Tibial artery (tissue), 4 donors: ENCODE measurements at places on chromosomes 1 and 21.

DNA sequence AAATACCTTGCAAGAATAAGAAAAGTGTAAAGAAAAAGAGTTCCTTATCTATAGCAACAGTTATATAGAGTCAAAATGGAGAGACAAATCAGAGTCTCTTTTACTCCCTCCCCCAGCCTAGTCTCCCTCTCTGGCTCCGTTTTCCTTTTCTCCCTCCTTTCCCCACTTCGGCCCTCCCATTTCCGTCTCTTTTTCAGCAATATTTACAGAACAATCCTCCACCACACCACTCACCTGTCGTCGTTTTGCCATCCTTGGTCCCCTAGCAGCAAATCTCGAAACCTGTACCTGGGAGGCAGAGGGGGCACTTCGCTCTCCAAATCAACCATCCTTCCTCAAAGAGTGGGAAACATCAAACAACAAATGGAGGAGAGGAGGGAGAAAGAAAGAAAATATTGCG, 259 bp downstream of the KCNT2 start:
- no peak for DNase-seq

DNA sequence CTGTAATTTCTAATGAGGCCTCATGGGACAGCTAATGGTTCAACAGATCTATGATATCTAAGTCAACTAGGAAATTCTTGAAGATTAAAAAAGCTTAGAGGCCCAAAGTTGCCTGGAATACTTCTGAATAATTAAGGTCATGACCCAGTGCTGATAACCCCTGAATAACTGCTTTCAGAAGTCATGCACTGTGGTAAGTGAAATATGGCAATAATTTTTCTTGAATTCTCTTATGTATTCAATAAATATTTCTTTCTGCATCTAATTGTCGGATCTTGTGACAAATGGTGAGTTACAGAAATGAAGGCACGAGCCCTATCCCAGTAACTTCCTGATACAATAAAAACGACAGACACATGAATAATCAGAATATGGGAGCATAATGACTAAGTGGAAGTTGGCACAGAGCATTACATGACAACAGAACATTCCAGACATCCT, 219.3 kb upstream of the GREM2 start:
- no peak for DNase-seq

- peak; percentile 89 for DNase-seq
These were observed 9.1 kb downstream of the IFI6 start for GRCh38 chr1:27662707-27663393.

DNA sequence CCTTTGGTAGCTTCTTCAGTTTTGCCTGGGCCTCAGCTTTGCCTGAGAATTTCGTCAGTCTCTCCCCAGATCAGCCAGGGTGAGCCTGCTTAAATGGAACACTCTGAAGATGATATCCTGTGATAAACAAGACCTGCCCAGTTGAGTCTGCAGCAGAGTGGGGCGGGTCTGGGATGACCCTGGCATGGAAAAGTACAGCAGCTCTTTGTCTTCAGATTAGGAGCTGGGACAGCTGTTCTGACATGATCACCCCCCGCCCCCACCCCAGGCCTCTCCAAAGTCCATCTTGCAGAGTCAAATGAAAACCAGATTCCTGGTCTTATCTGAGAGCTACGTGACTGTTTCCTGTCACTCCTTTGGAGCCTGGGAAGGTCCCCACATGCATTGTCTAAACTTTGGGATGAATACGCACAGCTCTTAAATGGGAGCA, 2.2 kb upstream of the TMEM51 start:
- no peak for DNase-seq

GRCh38 chr1:87528754-87529517, 200.3 kb downstream of the LMO4 start:
- no peak for DNase-seq

DNA sequence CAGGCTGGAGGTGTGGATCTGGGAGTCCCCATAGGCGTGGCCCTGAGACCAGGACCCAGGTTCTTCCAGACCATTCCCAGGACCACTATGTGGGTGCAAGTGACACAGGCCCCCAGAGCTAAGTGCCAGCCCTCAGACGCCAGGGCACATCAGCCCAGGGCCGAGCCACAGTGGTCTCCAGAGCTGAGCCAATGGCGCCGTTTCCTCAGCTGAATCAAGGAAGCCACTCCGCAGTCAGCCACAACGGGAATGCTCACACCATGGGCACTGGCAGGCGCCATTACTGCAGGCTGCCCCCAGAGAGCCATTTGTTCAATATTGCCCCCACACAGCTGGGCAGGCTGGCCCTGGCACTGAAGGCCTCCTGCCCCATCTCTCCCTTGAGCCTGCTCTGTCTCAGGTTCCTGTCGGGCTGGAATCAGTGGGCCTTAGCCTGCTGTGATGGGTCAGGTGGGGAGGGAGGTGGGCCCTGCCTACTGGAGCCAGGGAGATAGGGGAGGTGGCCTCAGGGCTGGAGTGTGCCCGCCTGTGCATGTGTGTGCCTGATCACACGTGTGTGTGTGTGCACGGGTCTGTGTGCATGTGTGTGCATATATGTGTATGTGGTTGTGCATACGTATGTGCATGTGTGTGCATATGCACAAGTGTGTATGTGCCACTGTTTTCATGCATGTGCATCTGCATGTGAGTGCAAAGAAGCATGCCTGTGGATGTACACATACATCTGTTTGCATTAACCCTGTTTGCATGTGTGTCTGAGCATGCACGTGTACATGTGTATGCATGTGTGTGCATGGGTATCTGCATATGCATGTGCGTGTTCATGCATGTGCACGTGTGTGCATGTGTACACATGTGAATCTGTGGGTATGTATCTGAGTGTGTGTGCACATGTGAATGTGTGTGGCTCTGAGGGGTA, 6.1 kb downstream of the GJC2 start:
- DNase-seq, result no peak

DNA sequence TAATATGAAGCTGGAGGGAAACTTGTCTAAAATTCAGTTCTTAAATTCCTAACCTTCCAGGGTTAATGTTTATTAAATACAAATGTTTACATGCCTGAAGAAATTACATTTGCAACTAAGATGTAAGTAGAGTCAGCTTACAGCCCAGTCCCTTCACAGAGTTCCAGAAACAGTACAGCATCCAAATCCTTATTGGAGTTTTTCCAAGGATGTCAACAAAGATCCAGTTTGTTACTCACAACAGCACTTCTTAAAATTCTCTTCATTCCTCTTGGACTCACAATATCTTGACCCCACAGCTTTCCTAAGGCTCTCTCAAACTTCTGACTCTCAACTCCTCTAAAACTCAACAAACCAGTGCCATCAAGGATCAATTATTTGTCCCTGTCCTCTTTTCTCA, 50.1 kb upstream of the RWDD3 start:
- DNase-seq, result no peak

DNA sequence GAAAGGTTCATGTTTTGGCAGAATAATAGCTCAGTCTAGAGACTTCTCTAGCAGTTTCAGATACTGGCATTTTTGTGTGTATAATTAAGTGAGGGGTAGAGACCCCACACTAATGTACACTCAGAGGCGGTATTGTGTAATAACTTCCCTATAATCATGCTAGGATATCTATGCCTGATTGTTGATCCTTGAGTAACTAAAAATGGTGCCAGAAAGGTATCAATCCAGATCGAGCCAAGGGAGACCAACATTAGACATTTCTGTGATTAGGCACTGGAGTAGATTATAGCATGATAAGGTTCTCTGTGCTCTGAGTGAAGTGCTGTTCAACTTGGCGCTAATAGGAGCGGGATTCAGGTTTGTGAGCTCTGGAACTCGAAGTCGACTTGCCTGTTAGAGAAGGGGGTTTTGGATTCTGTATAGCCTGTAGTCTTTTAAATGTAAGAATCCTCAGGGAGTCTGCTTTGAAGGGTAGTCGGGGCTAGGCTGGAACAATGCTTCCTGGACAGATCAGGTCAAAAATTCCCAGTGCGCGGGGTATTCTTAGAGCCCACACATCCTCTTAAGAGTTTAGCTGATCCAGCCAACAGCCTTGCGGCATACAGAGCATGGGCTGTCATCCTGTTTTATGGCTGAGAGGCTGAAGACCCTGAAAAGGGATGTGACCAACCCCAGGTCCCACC, 24.2 kb downstream of the MAN1C1 start:
- DNase-seq, result no peak

- DNase-seq, result peak; percentile 17
These were observed 1.0 kb downstream of the FTCD start for GRCh38 chr21:46154155-46154954.

DNA sequence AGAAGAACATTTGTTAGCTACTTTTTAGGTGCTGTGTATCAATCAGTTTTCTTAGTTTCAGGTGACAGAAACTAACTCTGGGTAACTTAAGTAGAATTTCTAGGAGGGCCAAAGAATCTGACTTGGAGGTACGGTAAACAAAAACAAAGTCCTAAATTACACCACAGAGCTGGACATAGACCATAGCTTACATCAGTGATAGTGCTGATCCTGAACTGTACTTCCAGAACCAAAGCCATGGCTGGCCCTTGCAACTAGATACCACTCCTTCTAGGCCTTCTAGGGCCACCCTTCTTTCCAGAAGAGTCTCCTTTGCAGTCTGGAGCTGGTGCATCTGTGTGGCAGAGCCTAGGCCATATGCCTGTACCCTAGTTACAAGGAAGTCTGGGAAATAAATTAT, 94.5 kb downstream of the OLFML2B start:
- no peak for DNase-seq

GRCh38 chr1:29833581-29833980, 597.3 kb downstream of the PTPRU start:
- no peak for DNase-seq

DNA sequence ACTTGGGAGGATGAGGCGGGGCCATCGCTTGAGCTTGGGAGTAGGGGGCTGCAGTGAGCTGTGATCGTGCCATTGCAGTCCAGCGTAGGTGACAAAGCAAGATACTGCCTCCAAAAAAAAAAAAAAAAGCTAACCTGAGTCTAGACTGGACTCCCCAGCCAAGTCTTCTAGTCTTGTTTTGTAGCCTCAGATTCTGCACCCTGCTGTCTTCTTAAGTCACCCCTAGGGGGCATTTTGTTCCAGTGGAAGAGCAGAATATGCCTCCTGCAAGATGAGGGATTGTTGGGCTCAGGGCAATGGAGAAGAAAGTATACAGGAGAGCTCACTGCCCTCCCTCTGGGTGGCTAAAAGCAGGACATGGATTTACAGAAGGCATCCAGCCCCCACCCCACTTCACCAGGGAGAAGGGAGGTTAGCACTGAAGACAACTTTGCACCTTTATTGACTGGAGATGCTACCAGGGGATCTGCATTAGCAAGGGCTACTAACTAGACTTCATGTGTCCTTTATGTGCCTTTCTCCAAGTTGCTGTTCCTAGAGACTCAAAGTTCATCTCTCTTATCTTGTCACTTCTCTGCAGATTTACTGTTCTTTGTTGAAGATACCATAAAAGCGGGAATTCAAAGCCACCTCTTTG, 15.3 kb upstream of the RNF187 start:
- no peak for DNase-seq

DNA sequence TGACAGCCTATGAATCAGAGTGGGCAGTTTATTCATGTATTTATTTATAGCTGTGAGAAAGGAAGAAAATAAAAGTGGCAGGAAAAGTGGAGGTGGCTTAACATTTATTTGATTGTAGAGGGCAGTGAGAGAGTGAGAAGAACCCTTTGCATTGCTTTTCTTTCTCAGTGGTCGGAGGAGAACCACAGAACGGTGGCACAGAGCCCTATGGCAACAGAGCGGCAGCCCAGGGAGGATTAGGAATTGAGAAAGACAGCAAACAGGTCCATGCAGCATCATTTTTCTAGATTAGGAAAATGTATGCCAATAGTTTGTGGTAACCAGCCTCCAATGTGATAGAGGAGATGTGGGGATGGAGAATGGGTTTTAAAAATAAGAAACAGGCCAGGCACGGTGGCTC, 53.1 kb downstream of the NMNAT2 start:
- DNase-seq, result no peak

DNA sequence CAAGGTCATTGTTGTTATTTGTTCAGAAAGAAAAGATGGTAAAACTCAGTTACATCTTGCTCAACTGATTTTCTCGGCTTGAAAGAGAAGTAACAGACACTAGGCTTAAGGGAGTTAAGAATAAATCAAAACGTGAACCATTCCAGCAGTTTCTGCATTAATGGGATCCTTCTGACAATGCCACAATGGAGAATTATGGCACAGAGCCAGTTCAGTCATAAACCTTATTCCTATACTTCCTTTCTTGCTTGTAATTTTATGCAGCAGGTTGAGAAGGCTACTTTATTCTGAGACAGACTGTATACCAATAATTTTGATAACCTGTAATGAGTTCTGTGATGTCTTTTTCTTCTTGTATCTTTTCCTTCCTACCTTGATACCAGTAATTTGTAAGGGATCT, 167.0 kb downstream of the C1orf21 start:
- DNase-seq, result no peak

- DNase-seq, result no peak
These were observed 9.3 kb upstream of the S100A10 start for GRCh38 chr1:152002960-152003359.

DNA sequence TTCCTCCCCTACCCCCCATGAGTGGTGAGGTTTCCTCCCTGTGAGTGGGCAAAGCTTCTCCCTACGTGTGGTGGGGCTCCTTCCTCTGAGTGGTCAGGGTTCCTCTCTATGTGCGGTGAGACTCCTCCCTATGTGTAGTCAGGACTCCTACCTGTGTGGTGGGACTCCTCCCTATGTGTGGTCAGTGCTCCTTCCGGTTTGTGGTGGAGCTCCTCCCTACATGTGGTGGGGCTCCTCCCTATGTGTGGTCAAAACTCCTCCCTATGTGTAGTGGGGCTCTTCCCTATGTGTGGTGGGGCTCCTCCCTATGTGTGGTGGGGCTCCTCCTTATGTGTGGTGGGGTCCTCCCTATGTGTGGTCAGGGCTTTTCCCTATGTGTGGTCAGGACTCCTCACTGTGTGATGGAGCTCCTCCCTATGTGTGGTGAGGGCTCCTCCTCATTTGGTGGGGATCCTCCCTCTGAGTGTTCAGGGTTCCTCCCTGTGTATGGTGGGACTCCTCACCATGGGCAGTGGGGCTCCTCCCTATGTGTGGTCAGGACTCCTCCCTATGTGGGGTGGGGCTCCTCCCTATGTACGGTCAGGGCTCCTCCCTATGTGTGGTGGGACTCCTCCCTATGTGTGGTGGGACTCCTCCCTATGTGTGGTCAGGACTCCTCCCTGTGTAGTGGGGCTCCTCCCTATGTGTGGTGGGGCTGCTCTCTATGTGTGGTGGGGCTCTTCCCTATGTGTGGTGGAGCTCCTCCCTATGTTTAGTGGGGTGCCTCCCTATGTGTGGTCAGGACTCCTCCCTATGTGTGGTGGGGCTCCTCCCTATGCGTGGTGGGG, 29.1 kb downstream of the PRSS38 start:
- DNase-seq, result no peak

DNA sequence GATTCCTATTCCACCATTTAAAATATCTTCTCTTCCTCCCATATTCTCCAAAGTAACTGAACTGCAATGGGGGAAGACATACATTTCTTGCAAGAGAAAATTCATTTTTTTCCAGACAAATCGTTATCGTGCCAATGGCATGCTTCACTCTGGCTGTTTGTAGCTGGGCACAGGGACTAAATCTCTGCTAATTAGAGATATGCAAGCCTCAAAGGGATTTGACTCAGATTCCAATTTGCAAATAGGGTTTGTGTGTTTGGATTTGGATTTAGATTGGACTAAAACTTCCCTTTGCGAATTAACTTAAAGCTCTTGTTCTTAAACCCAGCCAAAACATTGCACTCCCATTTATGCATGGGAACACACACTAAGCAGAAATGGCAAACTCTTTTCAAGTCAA, 276.2 kb upstream of the DUSP10 start:
- no peak for DNase-seq
